CD14-positive monocyte (primary cell): ENCODE measurements at places on chromosomes 7 and 10.

DNA sequence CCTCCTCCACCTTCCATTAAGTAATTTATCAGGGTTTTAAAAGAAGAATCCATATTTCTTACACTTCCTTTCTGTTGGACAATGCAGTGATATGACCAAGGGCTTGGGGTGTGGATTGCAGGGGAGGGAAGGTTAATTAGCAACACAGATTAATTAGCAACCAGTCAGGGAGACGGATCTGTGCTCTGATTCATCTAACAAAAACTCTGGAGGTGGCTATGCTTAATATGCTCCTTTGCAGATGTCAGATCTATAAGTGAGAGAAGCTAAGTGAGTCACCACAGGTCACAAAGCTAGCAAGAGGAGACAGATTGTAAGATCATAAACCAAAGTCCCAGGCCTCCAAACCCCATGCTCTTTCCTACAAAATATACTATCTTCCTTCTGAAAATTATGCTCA lies 178.8 kb upstream of the ITGB1 start:
- DNase-seq = no peak

DNA sequence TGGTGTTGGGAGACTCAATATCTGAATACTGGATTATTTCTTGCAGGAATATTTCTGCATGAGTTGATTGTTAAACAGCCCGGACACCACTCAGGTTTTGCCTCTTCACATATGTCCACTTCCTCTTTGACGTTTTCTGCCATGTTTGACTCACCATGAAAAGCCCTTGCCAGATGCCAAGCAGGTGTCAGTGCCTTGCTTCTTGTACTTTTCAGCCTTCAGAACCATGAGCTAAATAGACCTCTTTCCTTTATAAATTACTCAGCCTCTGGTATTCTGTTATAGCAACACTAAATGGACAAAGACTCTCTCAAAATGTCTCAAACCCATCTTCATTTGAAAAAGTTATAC lies 24.7 kb upstream of the MACC1 start:
- no peak for DNase-seq

DNA sequence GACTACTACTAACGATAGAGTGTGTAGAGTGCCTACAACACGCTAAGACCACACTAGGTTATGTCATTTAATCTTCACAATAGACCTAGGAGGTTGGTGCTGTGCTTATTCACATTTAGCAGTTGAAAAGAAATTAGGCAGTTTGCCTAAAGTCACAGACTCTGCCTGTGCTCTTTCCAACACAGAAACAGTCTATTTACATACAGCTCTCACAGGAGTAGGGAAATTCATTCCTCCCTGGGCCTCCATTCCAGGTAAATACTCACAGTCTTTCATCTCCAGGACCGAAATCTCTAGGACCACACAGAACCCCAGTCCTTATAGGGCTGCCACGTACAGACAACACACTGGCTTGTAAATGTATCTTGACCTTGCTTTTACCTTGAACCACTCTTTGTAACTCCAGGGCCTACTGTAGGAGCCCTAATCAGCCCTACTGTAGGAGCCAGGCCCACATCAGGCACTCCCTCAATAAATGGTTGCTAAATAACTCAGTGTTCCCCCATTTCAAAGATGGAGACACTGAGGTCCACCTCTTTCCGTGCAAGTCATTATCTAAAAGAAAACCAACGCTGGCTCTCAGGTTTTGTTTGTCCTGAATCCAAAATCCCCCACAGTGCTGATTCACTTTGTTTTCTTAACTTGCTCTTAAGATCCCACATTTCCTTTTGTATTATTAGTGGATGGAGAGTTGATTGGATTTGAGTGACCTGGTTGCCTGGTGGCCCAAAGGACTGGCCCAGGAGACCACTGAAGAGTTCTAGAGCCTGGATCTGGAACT lies 146.9 kb downstream of the KCNMA1 start:
- no peak for DNase-seq

GRCh38 chr10:75782463-75783248 lies 351.2 kb downstream of the LRMDA start:
- DNase-seq = no peak

DNA sequence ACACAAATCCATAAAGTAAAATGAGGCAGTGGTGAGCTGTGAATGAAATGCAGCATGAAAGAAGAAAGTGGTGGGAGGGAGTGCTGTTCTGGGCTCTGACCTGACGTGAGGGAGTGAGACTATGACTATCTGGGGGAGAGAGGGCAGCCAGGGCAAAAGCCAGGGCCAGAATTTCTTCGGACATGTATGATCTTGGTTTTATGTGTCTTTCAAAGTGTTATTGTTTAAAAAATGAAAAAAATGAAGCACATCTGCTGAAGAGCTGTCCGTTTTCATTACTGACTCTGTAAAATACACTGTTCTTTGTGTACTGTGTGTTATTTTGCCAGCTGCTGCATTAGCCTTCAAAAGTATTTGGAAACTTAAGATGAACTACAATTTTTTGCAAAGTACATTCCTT lies 70.2 kb upstream of the KLF14 start:
- no peak for DNase-seq
